ENCODE measurements at places on chromosomes 1 and 21.

GRCh38 chr1:154353966-154354365 is 28.6 kb downstream of the ATP8B2 start:
- no peak for DNase-seq

DNA sequence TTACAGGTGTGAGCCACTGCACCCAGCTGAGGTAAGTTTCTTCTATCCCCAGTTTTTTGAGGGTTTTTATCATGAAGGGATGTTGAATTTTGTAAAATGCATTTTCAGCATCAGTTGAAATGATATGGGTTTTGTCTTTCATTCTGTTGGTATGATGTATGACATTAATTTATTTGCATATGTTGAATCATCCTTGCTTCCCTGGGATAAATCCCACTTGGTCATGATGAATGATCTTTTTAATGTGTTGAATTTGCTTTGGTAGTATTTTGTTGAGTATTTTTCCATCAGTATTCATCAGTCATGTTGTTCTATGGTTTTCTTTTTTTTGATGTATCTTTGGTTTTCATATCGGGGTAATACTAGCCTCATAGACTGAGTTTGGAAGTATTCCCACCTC is 141.0 kb downstream of the RPS6KC1 start:
- DNase-seq: no peak

GRCh38 chr1:225044258-225044657 is 114.8 kb downstream of the DNAH14 start:
- no peak for DNase-seq

DNA sequence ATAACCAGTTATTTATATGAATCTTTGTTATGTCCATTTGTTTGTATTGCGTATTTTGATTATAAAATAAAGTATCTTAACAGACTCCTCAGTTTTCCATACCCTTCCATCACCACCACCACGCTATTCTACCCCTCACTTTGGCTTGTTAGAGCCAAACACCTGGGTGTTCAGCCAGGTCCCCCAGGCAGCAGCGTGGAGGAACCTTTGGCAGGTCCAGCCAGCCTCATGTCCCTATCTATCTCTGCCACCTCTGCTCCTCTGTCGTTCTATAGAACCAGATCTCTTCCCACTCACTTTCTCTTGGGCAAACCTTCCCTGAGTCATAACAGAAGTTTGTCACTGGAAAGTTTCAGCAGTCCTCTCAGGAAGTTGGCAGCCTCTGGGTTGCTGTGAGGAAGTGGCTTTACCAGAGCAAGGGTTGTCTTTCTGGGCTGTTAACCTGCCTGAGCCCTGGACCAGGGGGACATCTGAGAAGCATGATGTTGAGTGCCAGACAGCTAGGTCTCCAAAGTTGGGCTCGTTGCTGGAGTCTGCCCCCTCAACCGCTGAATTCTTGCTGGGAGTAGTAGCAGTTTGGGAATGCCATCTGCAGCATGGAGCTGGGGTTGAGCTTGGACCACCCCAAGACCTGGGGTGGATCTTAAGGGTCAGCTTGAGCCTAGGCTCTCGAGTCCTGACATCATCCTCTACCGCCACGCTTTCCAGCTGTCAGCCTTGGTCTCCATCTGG is 996 bp upstream of the SH3BGRL3 start:
- DNase-seq: no peak

- no peak for DNase-seq
Observed at GRCh38 chr21:46307625-46308024, 16.0 kb downstream of the C21orf58 start.

GRCh38 chr1:196115646-196116045 is 492.6 kb downstream of the KCNT2 start:
- no peak for DNase-seq
